ENCODE measurements at places on chromosomes 4 and X.

- DNase-seq, result no peak
Measured at GRCh38 chrX:106716004-106716403, 10.5 kb upstream of the RNF128 start.

DNA sequence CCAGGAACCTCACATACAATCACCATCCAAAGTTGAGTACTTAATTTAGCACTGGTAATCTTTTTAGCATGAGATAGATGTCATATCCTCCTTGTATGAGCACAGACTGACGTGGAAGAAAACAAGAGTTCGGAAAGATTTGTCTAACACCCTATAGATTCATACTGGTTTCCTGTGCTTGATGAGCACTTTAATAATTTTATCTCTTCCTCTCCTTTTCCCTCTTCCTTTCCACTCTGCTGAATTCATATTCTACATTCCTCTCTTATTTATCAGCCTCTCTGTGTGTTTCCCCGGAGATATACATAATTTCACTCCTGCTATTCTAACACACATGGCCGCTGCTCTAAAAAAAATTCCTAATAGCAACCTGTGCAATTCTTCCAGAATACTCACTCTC lies 273.9 kb downstream of the AFF2 start:
- DNase-seq, result no peak

DNA sequence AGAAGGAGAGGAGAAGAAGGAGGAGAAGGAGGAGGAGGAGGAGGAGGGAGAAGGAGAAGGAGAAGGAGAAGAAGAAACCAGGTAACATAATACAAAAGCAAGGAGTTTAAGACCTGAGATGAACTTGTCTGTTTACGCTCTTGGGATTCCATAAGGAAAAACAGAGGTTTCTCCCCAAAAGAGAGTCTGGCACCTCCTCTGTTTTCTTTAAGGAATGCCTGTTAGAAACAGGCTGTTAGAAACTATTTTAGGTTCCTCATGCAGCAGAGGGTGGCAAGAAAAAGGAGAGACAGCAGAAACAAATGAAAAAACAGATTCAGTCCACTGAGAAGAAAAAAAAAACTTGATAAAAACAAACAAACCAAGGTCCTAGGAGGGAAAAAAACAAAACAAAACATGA lies 10.3 kb upstream of the FHDC1 start:
- no peak for DNase-seq

DNA sequence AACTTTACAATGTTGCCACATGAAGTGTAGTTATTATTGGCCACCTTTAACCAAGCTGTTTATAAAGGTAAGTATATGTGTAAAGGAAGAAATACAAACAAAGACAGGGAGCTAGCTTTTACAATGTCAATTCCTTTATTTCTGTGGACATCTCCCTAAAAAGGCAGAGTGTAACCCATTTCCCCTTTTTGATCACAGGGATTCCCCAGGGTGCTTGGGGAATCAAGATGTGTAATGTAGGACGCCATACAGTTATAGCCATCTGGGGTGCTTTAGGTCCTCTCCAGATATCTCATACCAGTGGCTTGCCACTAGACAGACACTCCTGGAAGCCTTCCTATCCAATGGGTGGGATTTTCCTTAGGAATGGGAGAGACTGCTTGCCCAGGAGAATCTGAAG lies 4.2 kb upstream of the CUL4B start:
- no peak for DNase-seq

GRCh38 chr4:89316931-89317366 lies 9.3 kb upstream of the GPRIN3 start:
- DNase-seq, result no peak

GRCh38 chrX:153505361-153505760 lies 10.6 kb downstream of the BGN start:
- no peak for DNase-seq

- DNase-seq, result no peak
Measured at GRCh38 chr4:115152081-115152480, 38.7 kb upstream of the NDST4 start.

- DNase-seq, result no peak
Measured at GRCh38 chr4:97500423-97500822, 642.9 kb downstream of the STPG2 start.

DNA sequence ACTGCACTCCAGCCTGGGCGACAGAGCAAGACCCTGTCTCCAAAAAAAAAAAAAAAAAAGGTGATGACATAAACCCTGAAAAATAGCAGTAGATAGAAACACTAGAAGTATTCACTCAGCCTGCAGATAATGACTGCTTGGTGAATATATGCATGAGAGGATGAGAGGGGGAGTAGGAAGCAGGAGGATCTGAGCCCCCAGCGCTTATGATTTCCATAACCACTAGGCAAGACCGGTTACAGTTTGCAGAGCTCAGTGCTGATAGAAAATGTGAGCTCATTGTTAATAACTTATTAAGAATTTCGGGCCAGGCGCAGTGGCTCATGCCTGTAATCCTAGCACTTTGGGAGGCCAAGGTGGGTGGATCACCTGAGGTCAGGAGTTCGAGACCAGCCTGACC lies 40.8 kb upstream of the SLC34A2 start:
- no peak for DNase-seq

DNA sequence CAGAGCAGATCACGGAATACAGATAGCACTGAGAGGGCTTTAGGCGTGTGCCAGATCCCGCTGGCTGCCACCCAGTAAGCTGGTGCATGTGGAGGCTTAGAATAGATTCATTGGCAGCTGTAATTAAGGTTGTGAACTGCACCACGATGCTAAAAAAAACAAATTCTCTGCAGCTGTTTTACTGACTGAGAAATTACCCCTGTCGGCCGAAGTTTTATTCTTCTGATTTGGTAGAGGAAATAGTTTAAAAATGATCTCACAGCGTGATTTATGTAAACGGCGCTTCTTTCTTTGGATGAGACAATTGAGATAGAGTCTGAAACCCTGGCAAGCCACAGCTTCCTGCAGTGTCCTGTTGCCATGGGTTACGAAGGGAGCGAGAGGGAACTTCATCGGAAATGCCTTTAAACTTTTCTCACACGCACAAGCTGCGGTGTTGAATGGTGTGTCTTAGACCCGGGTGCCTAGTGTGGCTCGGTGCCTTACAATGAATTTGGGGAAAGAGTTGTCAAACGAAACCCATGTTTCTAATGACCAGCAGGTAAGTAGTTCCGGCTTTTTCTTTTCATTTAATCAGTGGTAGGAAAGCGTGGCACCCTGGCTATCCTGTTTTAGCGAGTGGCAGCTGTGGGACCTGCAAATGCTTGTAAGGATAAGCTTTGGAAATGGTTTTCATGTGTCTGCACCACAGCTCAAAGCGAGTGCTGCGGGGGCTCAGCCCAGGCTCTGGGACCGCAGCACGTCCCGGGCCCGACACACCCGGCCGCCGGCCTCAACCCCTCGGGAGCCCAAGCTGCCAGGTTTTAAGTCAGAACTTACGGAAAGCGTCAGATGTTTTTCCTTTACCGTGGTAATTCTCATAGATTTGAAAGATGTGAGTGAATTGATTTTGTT lies 71.7 kb upstream of the HGFAC start:
- DNase-seq, result no peak

DNA sequence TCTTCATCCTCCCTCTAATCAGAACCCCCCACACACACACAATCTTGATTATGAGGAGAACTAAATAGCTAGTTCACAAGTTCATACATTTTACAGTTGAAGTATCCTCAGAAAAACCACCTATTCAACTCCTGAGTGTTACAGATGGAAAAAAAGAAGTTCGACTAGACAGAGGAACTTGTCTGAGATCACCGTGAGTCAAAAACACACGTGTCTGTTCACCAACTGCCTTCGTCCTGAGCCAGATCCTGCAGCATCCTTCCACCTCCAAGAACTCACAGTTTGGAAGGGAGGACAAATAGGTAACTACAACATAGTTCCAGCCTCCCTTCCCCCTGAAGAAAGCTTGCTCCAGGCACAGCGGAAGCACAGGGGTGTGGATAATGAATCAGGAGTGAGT lies 19.0 kb upstream of the IRAK1 start:
- DNase-seq, result no peak
